ENCODE measurements at places on chromosomes 16 and 17. TPM values are rescaled to one million over a fixed set of nuclear protein-coding genes. Genes with fewer than 3 reads are reported as not detected.

DNA sequence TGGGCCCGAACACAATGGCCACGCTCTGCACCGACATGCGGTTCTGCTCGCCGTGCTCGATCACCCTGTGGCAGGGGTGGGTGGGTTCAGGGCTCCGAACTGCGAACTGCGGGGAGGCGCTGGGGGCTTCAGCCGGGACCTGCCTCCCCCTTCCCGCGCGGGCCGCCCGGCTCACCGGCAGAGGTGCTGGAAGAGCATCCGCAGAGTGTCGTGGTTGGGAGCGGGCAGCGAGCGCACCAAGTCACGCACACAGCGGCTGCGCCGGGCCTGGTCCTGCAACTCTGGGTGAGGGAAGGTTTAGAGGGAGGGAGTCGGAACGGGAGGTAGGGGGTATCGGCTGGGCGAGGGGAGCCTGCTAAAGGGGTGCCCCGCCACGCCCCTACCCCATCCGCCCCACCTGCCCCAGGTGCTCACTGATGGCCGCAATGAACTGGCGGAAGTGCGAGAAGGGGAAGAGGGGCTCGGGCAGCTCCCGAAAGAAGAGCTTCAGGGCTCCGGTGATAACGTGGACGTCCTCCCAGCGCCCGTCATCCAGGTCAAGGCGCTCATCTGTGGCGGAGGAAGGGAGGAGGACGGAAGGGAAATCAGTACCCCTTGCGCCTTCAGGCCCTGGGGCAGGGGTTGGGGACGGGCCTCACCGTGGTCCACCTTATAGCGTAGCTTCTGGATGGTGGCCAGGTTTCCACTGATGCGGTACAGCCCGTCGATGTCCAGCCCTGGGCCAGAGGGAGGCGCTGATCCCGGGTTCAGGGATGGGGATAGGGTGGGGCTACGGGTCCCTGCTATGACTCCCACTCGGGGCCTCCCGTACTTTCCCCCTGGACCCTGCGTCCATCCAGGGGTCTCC, 36.9 kb downstream of the ARHGAP27 start:
- no peak for DNase-seq

ITGAE gene
- total RNA-seq = 33.9 TPM

GRCh38 chr16:31357324-31358109, 2.5 kb downstream of the ITGAX start:
- peak; percentile 69 for DNase-seq

SKAP1 gene
- total RNA-seq = 59.3 TPM

DNA sequence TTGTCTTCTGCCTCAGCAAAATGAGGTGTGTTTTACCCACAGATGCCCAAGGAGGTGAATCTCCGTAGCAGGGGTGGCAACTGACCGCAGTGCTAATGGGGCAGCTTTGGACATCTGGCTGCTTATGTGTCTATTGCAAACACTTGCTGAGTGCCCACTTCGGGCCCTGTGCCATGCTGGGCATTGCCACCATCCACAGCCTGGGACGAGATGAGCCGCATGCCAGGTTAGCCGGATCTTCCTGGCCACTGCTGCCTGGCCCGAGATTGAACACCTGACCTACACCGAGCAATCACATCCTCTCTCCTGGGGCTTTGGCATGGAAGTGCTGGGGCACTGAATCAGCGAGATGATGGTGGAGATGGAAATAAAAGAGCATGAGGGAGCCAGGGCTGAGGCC, 238.7 kb downstream of the GSG1L start:
- DNase-seq = no peak

CSH2 gene
- not detected for total RNA-seq

DNA sequence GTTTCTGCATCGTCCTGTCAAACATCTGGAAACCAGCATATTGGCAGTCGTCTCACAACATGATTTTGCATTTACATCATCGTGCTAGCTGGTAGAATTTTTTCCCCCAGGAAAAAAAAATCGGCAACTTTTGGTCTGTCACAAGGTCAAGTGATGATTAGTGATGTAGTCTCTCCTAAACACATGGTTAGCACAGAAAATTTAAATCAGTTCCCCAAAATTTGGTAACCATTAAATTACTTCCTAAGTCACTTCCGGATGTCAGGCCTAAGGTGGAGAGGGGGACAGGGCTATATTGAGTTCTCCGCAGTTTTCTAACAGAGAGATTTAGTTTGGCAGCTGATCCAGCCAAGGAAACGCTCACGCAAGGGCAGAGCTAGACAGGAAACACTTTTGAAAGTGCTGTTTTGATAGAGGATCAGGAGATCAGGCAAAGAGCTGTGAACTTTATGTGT, 271.0 kb upstream of the TBX2 start:
- DNase-seq = peak; percentile 53

- DNase-seq = no peak
Observed at GRCh38 chr16:78127130-78127529, 27.7 kb downstream of the WWOX start.

PITPNC1 gene
- total RNA-seq = 18.7 TPM

GSG1L gene
- not detected for total RNA-seq

- DNase-seq = peak; percentile 98
Observed at GRCh38 chr16:30534368-30535105, at the start of gene ZNF747. Gene ZNF747, minus strand, starts transcription at chr16:30534858. Its CDS starts 179 bp downstream, at chr16:30534679.

DNA sequence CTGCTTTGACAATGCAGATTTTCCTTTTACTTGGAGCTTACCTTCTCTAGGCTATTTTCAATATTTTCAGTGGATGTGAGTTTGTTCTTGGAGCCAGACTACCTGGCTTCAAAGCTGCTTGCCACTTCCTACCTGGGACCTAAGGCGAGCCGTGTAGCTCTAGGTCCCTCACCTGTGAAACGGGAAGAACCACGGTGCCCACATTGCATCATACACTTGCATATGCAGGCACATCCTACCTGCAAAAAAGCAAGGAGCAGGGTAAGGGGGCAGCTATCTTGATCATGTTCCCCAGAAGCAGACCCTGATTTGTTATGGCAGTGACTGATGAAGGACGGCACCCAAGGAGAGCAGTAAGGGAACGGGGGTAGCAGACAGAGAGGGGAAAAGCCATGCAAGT, 27.0 kb upstream of the MPRIP start:
- no peak for DNase-seq

DNA sequence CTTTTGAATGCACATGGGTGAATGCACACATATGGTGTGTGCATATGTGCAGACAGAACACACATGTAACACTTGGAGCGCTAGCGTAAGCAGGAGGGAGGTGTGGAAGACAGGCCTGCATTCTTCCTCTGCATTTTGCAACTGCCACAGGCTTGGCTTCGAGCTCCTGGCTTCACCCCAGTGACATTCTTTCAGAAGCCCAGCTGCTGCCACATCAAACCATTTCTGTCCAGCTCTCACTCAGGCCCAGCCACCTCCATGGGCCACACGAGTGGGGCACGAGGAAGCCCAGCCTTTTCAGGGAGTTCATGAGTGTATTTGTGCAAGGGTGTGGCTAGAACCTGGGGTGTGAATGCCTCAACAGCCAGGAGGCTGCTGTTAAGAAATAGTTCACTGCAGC, 18.8 kb downstream of the LGALS3BP start:
- no peak for DNase-seq

DNA sequence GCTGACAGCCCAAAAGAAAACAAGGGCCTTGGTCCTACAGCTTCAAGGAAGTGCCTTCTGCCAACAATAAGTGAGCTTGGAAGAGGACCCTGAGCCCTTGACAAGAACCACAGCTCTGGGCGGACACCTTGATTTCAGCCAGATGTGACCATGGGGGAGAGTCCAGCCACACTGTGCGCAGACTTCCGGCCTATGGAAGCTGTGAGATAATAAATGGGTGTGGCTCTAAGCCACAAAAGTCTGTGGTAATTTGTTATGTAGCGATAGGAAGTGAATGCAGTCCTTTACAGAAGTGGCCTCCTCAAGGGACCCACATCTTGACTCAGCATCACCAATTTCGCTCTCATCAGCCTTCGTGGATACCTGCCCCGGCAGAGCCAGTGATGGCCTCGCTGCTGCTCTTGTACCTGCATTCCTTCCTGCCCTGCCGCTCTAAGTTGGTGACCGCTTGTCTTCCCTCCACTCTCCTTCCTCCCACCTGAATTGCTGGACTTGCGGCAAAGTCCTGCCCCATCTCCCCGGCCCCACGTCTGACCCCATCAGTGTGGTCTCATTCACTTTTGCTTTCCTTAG, 29.3 kb downstream of the PRSS54 start:
- no peak for DNase-seq

GRCh38 chr17:9024497-9024896, 3.2 kb downstream of the NTN1 start:
- no peak for DNase-seq

CDRT4 gene
- 0.79 TPM for total RNA-seq

- no peak for DNase-seq
Observed at GRCh38 chr16:78607465-78607864, 508.0 kb downstream of the WWOX start.

GRCh38 chr17:1970843-1971384, 54.2 kb downstream of the RTN4RL1 start:
- no peak for DNase-seq

CES1 gene
- total RNA-seq = not detected

CDR2L gene
- 1.4 TPM for total RNA-seq

- DNase-seq = no peak
Observed at GRCh38 chr16:12513791-12514175, 289.9 kb downstream of the CPPED1 start.

CHD9 gene
- total RNA-seq = 20.7 TPM

ST6GALNAC2 gene
- not detected for total RNA-seq

KCTD19 gene
- total RNA-seq = 1.0 TPM

GRCh38 chr17:13365331-13365730, 236.4 kb downstream of the HS3ST3A1 start:
- DNase-seq = no peak

GRCh38 chr17:30449480-30449879, 27.7 kb upstream of the GOSR1 start:
- no peak for DNase-seq

DNA sequence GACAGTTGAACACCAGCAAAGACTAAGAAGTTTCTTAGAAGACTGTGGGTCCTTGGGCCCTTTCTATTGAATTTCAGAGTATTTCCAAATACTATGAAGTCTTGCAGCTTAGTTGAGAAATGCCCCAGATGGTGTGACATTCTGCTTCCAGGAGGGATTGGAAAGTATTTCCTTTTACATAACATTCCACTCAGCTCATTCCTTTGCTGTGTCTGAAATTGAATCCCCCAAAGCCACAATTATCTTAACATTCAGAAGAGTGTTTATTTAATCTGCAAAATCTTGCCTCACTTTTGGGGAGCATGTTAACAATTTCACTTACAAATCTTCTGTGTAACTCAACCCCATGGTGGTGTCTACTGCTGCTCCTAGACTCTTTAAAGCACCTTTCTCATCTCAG, 307.7 kb downstream of the WWOX start:
- DNase-seq = no peak

DNA sequence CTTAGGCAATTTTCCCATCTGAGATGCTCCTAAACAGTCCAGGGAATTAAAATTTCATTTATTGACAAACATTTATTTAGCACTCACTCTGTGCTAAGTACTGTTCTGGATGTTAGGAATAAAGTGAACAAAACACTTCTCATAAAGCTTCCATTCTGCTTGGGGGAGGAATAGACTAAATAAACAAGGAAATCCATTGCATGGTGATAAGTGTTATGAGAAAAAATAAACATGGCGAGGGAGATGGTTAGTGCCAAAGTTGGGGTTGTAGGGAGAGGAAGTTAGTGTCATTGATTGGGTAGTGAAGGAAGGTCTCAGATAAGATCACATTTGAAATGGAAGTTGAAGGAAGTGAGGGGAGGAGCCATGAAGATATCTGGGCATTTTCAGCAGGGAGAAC, 72.2 kb upstream of the CES5A start:
- no peak for DNase-seq

DNA sequence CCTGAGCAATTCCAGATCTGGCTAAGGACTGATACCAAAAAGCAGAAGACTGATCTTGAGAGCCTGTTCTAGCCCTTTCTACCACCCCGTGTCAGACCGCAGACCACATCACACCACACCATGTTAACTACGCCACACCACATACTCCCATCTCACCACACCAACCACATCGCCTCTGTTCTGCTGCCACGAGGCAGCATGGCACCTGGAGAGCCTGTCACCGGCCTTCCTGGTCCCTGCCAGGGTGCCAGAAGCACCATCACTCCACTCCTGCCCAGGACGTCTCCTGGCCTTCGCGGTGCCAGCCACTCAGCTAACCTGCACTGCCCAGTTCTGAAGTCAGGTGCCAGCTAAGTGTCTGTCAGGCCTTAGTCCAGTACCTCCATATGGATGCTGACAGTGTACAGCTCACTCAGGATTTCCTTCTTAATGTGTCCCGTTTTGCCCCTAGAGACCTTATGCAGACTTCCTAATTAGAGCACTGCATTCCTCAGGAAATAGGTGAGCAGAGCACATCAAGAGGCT, 37.2 kb upstream of the BCAR1 start:
- DNase-seq = peak; percentile 87

GRCh38 chr16:86396901-86397311, 113.4 kb upstream of the FOXF1 start:
- no peak for DNase-seq

- no peak for DNase-seq
Observed at GRCh38 chr17:27981978-27982377, 60.5 kb upstream of the NLK start.

DNA sequence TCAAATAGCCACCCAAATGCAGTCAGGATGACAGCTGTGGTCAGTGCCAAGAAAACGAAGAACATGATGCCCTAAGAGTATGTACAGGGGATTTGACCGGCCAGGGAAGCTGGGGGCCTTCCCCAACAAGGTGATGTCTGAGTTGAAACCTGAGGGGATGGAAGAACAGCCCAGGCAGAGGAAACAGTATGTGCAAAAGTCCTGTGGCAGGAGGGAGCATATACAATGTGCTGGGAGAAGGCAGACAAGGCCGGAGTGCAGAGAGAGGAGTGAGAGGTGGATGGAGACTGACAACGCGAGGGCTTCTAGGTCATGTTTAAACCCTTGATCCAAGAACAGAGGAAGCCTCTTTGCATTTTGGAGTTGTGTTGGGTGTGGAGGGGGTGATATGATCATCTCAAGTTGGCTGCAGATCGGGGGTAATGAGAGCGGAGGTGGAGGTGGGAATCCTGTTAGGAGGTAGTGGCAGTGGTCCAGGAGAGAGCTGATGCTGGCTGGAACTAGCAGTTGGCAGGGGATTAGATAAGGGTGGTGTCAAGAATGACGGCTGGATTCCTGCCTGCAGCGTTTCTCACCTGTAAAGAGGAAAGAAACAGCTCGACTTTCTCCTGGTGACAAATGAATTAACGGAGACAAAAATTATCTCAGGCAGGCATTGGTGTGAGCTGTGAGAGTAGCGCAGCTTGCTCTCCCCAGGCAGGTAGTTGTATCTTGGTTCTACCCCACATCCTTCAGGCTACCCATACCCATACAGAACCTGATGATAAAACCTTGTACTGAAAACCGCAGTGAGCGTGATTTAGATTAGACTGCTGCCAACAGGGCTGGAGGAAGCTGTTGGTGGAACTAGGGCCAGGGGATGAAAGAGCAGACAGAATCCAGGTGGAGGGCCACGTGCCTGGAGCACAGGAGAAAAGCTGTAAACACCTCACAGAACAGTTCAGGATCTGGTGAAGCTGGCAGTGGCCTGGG, 37.2 kb upstream of the NGFR start:
- no peak for DNase-seq

MPP3 gene
- total RNA-seq = 0.63 TPM

CNGB1 gene
- not detected for total RNA-seq

CDH1 gene
- total RNA-seq = 1.4 TPM

PERCC1 gene
- total RNA-seq = not detected

KRT9 gene
- not detected for total RNA-seq

Data from activated CD4-positive, alpha-beta T cell treated with anti-CD3 and anti-CD28 coated beads, Interleukin-2, amount 10 ng/mL, durations not matched to agents 24 days and 14 days (primary cell).